ENCODE measurements at places on chromosomes 6 and 20.

GRCh38 chr20:62296724-62297448 is 5.9 kb upstream of the ADRM1 start:
- DNase-seq: no peak

GRCh38 chr20:53201588-53201987 is 229.4 kb downstream of the TSHZ2 start:
- no peak for DNase-seq

DNA sequence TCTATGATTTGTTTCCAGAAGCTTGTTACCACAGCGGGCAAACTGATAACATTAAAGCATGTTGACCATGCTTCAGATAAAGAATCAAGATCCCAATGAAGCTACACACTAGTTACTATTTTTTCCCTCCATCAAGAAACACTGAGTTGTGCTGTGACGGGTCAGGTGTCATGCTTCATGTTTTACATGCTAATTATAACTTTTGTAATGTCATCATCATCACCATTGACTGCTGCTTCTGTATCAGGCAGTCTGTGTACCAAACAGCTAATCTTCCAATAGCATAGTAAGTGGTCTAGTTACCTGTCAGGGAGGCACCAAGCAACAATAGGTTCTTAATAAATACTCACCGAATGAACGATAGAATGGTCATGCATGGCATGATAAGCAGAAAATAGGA is 388.1 kb downstream of the THBS2 start:
- no peak for DNase-seq

GRCh38 chr6:108872575-108872974 is 24.4 kb downstream of the ARMC2 start:
- DNase-seq: no peak

DNA sequence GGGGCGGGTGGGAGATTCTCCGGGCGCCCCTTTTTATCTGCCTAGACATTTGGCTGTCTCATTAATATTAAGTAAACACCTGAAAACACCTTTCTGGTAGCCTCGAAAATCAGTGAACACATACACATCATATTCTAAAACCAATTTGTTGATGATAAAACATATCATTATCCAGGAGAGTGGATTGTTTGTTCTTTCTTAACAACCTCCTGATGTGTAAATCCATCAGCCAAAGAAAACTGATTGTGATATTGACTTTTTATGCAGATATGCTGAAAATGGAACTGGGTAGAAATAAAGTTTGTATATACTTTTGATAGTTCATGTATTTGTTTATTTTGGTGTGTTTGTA is 75.7 kb downstream of the ADGRG6 start:
- no peak for DNase-seq

DNA sequence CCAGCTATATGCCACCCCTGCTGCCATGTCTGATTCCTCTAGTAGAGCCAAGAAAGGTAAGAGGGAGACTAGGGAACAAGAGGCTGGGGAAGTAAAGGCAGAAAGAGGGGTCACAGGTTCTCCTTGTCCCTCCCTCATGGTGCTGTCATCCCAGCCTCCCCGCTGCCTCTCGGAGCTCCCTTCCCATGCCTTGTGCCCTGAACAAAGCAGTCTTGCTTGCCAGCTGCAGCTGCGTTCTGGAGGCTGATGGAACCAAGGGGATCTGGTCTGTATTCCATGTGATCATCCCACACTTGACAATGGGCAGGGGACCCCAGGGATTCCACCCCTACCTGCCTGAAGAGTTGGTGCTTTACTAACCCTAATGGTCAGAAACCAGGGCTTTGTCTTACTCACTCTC is 61.4 kb downstream of the DAAM2 start:
- no peak for DNase-seq

All from stimulated activated CD4-positive, alpha-beta T cell treated with anti-CD3 and anti-CD28 coated beads, Interleukin-12 subunit alpha, Interleukin-12 subunit beta, amount 100 ng/mL, for 48 hours (primary cell).